GM10248 (cell line): ENCODE measurements at places on chromosomes 16 and 17.

- DNase-seq = peak; percentile 63
These were observed 722 bp upstream of the SLC38A10 start for GRCh38 chr17:81295676-81296381.

- DNase-seq = no peak
These were observed 80.1 kb upstream of the TRAP1 start for GRCh38 chr16:3797473-3797872.

DNA sequence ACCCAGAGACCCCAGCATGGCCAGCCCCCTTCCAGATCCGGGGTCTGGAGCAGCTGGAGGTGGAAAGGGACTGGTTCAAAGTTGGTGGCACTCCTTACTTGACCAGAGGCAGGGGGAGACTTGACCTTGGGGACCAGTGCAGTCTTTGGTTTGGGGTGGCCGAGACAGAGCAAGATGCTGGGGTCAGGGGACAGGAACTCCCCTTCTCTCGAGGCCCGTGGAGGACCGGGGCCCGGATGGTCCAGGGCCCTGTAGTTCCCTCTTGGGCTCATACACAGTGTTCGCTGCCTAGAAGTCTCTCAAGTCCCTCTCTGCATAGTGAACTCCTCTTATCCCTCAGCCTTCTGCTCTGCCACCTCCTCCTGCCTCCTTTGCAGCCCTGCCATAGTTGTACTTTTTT is 601 bp upstream of the PRSS33 start:
- no peak for DNase-seq

DNA sequence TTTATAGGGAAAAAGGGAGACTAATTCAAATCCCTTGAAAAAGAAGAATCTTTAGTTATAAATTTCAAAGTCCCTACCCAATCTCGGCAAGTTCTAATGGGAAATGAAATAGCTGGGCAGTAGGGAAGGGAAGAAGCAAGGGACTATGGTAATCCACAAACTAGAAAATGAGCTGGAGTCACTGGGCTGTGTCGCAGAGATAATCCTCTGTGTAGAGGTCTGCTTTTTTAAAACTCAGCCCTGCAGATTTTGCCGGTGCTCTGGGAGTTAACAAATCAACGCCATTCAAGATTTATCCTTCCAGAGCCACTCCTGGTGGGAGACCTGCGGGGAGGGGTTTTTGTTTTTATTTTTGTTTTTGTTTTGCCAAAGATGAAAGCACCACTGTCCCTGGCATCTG is 20.8 kb downstream of the SNX11 start:
- no peak for DNase-seq

- DNase-seq = no peak
These were observed 1.3 kb upstream of the CENPV start for GRCh38 chr17:16354585-16354984.

- DNase-seq = no peak
These were observed 60.6 kb downstream of the BEAN1 start for GRCh38 chr16:66487580-66488275.

GRCh38 chr16:14564323-14564722 is 65.7 kb downstream of the PARN start:
- DNase-seq = no peak

GRCh38 chr17:47789611-47790561 is 31.7 kb downstream of the OSBPL7 start:
- DNase-seq = peak; percentile 79

- DNase-seq = peak; percentile 48
These were observed 58.6 kb upstream of the TNRC6A start for GRCh38 chr16:24670623-24671454.

GRCh38 chr17:45573924-45574770 is 83.6 kb upstream of the PLEKHM1 start:
- DNase-seq = no peak

DNA sequence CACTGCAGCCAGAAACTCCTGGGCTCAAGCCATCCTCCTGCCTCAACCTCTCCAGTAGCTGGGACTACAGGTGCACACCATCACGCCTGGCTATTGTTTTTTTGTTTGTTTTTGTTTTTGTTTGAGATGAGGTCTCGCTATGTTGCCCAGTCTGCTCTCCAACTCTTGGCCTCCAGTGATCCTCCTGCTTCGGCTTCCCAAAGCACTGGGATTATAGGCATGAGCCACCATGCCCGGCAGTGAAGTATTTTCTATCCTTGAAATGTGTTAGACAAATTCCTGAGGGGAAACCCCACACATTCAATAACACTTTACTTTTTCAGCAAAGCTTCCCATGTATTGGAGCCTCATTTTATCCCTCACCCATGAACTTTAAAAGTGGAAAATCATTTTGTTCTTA is 81.2 kb upstream of the KIFC3 start:
- no peak for DNase-seq

GRCh38 chr17:52140601-52141000 is 17.9 kb downstream of the CA10 start:
- no peak for DNase-seq

DNA sequence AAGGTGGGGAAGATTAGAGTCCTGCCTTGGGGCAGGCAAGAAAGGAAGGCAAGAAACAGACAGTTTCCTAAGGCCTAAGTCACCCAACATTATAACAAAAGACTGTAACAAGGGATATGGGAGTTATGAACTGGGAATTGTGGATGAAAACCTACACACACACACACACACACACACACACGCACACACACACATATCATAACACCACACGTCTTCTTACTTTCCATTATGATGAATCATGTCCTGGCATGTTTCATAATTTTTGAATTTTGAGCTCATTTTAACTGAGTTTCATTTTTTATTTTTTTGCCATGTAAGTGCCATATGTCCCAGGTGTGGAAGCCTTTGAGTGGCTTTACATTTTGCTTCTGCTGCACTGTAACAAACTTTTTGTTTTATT is 29.9 kb downstream of the HS3ST2 start:
- no peak for DNase-seq

- DNase-seq = no peak
These were observed 27.2 kb upstream of the MEAK7 start for GRCh38 chr16:84531671-84532111.

DNA sequence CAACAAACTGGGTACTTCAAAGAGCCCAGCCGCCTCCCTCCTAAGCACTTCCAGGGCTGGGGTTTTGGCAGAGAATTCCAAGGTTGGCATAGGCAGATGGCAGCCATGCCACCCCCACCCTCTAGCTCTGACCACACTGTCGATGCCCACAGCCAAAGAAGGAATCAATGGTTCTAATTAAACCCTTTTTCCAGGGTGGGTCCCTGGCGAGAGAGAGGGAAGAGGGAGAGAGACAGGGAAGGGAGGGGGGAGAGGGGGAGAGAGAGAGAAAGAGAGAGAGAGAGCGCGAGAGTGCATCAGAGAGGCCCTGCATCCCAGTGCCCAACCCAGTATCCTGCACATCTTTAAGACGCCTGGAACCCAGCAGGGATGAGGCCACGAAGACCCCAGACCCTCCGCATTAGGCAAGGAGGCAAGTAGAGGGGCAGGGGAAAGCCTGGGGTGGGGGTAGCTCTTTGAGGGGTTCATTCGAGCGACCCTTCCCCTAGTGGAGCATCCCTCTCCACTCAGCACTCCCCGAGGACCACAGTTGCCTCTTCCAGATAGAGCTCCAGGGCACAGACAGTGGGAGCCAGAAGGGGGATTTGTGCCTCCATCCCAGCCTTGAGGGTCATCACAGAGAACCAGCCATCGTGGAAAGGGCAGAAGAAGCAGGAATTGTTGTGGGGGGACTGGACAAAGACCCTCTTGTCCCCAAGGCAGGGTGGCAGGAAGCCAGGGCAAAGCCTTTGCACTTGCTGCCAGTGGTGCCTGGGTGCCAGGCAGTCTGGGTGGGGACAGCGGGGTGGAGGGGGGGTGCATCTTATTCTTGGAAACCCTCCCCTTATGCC is 2.6 kb downstream of the SRCIN1 start:
- DNase-seq = no peak

DNA sequence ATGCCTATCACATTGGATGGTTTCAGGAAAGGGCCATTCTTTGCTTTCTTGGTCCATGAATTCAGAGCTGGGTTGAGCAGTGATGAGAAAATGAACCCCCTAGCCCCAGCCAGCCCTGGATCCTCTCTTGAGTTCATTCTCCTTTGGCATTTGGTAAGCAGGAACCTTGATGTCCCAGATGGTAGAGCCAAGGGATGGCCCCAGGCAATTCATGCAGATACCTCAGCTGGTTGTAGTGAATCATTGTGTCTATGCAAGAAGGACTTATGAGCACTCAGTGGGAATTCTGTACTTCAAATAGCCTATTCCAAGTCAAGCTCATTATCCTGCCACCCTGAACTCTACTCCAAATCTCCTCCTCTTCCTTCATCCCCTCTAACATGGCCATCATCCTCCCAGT is 412.7 kb downstream of the UTP18 start:
- no peak for DNase-seq

- no peak for DNase-seq
These were observed 10.2 kb downstream of the PITPNM3 start for GRCh38 chr17:6546069-6546718.
